ENCODE measurements at places on chromosomes 13 and 19. TPM values are rescaled to one million over a fixed set of nuclear protein-coding genes. Genes with fewer than 3 reads are reported as not detected.

Gene DLL3
- 0.15 TPM for polyA plus RNA-seq

Gene CYP4F8
- not detected for polyA plus RNA-seq

Gene SYT3
- polyA plus RNA-seq: not detected

- DNase-seq: no peak
Observed at GRCh38 chr13:113567681-113568080, 16.9 kb upstream of the TFDP1 start.

- no peak for DNase-seq
Observed at GRCh38 chr13:98285852-98286594, 109.0 kb upstream of the RNF113B start.

Gene DPF1
- 0.39 TPM for polyA plus RNA-seq

DNA sequence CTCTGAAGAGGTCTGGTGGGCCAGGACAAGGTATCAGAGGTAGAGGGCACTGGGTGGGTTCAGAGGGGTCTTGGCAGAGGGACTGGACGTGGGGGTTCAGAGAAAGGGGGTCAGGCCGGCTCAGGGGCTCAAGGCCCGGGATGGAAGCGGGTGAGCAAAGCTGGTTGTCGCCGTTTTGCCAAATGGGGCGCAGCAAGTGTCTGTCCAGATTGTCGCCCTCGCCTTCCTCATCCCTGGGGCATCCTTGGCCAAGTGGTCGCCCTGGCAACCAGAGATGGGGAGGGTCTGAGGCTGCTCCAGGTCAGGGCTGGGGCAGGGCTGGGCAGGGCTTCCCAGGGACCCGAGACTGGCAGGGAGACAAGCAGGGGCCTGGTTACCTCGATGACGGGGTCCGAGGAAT is 6.8 kb downstream of the DOHH start:
- no peak for DNase-seq

DNA sequence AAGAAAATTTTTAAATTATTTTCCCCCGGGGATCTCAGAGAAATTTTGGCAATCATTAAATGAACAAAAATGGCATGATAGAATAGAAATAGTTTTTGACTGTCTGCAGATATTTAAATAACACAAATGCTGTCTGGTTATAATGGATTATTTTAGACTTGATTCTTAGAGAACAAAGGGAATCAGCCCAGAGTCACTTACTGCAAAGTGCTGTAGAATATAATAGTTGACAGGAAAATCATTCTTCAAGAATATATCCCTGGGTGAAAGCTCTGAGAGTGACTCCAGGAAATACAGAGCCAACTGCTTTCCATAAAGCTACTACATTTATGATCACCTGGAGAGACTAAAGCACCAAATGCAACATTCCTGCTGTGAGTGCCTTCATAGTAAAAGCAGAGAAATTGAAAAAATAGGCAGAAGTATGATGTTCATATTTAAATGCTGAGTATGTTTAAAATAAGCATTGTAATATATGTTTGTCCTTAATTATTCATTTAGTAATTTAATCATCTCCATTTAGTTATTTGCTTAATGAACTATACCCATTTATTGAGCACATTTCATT is 1765.8 kb downstream of the SLITRK1 start:
- DNase-seq: no peak
